ENCODE measurements at places on chromosomes 12 and 14.
A peak's percentile ranks its signal among the peaks of the same experiment; 100 is the strongest.

DNA sequence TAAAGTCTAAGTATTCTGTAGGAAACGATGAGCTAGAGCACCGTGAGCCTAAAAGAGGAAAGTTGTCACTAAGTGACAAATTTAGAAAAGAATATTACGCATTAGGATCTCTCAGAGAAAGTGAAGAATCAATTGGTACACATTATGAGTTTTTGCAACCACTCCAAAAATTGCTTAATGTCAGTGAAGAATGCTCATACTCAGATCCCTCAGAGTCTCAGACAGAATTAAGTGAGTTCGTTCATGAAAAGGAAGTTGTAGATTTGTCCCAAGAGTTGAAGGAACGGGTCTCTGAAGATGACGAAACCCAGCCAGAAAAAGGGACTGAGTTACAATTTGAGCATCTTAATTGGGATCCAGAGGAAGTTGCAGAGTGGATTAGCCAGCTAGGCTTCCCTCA, 1.5 kb downstream of the SAMD15 start:
- no peak for DNase-seq

GRCh38 chr14:89926694-89927093, 27.8 kb downstream of the EFCAB11 start:
- no peak for DNase-seq

DNA sequence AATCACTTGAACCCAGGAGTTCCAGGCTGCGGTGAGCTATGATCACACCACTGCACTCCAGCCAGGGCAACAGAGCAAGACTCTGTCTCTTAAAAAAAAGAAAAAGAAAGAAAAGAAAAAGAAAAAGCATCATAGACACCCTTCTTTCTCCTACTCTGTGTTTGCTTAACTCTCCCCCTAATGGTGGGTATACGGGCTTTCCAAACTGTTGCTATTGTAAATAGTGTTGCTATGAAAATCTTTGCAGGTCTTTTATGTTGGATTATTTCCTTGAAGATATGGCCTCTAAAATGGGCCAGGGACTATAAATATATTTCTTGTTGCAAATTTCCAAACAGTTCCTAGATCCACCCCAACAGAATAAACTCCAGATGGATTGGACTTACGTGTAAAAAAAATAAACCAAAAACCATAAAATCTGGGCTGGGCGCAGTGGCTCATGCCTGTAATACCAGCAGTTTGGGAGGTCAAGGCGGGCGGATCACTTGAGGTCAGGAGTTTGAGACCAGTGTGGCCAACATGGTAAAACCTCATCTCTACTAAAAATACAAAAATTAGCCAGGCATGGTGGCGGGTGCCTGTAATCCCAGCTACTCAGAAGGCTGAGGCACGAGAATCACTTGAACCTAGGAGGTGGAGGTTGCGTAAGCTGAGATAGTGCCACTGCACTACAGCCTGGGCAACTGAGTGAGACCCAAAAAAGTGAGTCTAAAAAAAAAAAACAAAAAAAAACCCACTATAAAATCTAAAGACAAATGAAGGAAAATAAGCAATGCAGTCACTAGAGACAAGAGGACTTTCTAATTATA, 25.9 kb downstream of the NFKBIA start:
- no peak for DNase-seq

DNA sequence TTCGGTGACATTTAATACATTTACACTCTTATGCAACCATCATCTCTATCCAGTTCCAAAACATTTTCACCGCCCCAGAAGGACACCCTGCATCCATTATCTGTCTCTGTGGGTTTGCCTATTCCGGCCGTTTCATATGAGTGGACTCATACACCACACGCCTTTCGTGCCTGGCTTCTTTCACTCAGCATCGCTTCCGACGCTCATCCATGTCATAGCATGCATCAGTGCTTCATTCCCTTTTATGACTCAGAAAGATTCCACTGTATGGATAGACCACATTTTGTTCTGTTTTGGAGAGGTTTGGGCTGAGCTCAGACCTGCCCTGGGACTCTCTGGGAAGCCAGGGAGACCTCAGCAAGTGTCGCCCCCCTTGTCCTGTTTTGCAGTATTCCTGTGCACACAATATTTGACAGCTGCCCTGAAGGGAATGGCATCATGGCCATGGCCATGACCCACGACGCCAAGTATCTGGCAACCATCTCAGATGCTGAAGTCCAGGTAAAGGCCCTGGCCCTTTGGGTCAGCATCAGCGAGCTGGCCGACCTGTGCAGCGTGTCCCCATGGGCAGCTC, 23.8 kb downstream of the CFAP251 start:
- DNase-seq = no peak

GRCh38 chr12:59597385-59597781, 1.6 kb downstream of the SLC16A7 start:
- DNase-seq = no peak

DNA sequence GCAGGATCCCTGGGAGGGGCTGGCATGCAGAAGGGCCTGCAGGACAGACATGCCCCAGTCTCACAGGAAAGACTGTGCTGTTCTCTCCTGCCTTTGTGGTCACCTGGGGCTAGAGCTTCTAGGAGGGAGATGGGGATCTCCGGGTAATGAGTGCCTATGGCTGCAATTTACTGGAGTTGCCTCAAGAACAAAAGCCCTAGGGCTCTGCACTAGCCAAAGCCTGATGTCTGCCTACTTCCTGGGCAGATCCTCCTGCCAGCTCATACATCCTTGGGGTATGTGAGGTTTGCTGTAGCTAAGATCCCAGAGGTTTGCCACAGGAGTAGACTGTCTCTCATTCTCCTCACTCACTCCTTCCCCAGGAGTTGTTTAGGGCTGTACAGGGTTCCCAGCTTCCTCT, 106.9 kb upstream of the PPFIA2 start:
- no peak for DNase-seq

- peak; percentile 70 for DNase-seq
Observed at GRCh38 chr14:36091096-36091495, 85.4 kb downstream of the PTCSC3 start.

DNA sequence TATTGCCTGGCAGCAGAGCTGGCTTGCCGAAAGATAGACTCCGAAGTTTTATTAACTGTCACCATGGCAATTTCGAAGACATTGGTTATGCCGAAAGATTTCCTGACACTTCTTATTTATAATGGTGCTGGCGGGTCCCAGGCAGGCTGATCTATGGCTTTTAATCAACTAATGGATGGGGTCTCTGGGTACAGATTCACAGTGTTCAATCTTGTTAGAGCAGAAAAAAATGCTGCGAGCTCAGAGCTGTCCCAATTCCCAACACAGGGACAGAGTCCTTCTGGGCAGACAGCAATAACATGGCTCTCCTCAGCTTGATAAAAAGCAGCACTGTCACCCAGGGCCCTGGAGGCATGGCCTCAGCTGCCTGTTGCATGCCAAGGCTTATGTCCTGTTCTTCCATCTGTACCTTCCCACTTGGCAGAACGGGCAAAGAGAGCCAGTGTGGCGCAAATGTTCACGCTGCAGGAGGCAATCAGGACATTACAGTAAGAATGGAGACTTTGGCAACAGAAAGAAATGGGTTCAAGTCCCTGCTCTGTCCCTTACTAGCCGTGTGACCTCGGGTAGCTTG, 228.2 kb upstream of the PWP1 start:
- DNase-seq = no peak

DNA sequence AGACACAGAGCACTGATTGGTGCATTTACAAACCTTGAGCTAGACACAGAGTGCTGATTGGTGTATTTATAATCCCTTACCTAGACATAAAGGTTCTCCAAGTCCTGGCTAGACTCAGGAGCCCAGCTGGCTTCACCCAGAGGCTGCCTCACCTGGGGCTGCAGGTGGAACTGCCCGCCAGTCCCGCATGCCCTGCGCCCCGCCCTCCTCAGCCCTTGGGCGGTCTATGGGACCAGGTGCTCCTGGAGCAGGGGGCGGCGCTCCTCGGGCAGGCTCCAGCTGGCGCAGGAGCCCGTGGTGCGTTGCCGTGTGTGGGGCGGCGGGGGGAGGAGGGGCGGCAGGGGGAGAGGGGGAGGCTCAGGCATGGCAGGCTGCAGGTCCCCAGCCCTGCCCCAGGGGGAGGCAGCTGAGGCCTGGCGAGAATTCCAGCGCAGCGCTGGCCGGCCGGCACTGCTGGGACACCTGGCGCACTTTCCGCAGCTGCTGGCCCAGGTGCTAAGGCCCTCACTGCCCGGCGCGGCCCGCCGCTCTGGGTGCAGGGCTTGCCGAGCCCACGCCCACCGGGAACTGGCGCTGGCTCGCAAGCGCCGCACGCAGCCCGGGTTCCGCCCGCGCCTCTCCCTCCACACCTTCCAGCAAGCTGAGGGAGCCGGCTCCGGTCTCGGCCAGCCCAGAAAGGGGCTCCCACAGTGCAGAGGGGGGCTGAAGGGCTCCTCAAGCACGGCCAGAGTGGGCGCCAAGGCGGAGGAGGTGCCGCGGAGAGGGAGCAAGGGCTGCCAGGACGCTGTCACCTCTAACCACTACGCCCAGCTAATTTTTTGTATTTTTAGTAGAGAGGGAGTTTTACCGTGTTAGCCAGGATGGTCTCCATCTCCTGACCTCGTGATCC, 3.1 kb upstream of the SLCO1B3 start:
- DNase-seq = no peak

GRCh38 chr14:84770030-84770429, 759.9 kb upstream of the FLRT2 start:
- no peak for DNase-seq

GRCh38 chr12:115923851-115924250, 353.6 kb downstream of the MED13L start:
- DNase-seq = no peak

- DNase-seq = no peak
Observed at GRCh38 chr14:91378930-91379578, 38.6 kb downstream of the CCDC88C start.

GRCh38 chr12:57712701-57713100, 18.8 kb downstream of the OS9 start:
- no peak for DNase-seq

DNA sequence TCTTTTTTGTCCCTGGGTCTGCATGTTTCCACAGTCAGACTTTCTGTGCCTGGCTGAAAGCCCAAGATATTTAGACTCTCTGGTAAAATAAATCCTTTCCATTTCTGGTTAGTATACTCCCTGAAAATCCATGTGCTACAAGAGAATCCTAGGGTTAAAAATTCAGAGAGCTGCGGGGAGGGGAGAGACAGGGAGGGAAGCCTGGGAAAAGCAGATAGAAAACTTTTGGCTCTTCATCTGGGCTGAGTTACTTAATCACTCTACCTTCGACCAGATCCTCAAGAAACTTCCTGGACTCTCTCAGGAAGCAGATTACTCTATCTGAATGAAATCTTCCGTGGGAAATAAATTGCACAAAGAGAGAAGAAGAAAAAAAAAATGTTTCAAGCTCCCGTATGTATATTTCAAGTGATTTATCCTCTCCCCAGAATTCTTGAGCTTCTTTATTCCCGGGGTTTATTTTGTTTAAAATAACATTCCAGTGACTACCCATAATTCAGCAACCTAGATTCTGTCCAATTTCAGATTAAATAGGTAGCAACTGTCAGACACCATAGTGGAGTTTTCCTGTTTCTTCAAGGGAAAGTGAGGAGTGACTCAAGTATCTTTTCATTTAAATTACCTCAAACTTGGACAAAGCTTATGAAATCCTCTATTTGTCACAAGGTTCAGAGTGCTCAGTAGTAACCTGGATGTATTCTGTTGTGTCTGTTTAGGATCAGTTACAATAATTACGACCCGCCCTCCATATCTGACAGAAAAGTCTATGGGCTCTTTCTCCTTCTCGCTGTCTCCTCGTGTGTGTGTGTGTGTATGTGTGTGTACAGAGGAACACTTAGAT, 163.7 kb downstream of the MYRFL start:
- no peak for DNase-seq
